ENCODE measurements at places on chromosomes 2 and 18.

DNA sequence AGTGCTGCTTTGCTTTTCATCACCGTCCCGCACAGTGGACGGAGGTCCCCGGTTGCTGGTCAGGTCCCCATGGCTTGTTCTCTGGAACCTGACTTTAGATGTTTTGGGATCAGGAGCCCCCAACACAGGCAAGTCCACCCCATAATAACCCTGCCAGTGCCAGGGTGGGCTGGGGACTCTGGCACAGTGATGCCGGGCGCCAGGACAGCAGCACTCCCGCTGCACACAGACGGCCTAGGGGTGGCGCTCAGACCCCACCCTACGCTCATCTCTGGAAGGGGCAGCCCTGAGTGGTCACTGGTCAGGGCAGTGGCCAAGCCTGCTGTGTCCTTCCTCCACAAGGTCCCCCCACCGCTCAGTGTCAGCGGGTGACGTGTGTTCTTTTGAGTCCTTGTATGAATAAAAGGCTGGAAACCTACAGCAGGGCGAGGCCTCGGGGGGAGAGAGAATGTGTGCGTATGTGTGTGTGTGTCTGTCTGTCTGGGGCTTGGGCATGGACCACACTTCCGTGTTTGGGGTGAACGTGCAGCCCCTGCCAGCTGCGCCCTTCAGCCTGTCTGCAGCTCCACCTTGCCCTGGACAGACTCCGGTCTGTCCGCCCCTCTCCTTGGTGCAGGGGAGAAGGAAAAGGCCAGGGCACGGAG lies 32.3 kb downstream of the GPC1 start:
- DNase-seq, result no peak

DNA sequence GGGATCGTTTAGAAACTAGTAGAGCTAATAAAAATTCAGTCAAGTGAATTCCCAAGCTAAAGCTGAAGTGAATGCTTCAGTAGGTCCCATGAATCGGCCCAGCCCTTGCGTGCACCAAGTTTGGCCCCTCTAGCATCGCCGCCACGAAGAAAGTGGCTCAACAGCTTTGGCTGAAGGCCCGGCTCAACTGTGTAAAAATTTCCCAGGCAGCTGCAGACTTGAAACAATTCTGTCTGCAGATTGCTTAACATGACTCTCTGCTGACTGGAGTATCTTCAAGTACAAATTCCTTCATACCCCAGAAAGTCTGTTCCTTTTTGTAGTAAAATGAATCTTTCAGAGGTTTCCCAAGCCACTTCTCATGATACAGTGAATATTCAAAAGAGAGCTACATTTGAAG lies 32.7 kb downstream of the ALMS1 start:
- no peak for DNase-seq

DNA sequence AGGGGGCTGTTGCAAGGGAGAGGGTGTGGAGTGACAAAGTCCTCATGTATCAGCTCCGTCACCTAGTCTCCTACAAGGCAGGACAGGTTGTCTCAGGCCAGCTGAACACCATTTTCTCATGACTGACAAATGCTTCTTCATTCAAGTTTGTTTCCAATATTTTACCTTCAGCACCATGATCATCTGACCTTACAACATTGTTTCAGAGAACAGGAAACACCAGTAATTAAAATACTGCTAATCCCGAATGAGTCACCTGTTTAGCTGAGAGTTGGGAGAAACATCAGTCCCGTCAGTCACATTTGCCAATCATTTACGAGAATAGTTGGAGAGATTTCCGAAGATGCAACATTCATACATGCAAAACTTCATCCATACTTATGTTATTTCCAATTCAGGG lies 25.7 kb upstream of the SP5 start:
- no peak for DNase-seq

GRCh38 chr2:119706221-119706620 lies 27.2 kb downstream of the TMEM177 start:
- DNase-seq, result no peak

DNA sequence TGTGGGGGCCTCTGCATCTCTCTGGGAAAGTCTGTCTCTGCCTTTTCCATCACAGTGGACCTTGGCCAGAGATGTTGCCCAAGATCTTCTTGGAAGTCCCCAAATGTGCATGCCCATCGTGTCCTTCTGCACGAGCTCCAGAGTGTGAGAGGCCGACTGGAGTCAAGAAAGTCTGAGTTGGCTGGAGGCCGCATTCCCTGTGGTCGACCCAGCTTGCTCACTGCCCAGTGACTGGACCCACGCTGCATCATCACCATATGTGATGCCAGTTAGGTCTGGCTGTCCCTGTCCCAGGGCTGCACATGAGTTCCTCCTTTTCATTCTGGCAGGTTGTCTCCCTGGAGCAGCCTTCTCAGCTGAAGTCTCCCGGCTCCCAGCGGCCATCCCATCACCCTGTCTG lies 93.8 kb downstream of the ARL4C start:
- DNase-seq, result no peak

- no peak for DNase-seq
Measured at GRCh38 chr2:223815884-223816570, 21.4 kb downstream of the AP1S3 start.

GRCh38 chr2:45263147-45263546 lies 253.9 kb upstream of the SIX2 start:
- peak; percentile 28 for DNase-seq

- DNase-seq, result no peak
Measured at GRCh38 chr2:88176352-88176984, 6.3 kb downstream of the THNSL2 start.

- DNase-seq, result no peak
Measured at GRCh38 chr2:95760806-95761525, 169.2 kb downstream of the TRIM43 start.

DNA sequence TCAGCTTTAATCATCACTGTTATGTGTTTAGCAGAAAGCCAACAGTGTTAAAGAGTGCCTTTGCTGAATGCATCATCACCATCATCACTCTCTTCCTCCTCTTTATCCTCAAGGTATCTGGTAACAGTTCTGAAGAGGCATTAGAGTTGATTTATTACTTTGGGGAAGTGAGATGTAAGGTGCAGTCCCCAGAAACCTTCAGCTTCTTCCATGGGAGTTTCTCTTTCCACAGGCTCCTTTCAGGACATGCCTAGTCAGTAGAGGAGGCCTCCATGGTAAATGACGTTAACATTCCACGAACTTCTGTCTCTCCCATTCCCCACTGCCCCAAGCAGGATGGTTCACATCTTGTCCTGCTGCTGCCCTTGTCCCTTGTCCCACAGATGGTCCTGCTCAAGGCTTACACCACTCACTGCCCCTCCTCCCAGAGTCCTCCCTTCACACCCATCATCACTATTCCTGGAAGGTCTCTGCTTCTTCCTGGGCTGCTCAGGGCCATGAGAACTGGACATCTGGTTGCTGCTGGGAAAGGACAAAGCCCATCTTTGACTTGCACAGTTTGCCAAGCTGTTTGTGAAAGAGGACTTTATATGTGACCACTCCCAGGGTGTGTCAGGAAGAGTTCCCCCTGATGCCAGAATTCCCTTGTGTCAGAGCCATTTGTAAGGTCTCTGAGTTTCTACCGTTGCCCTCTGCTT lies 5.3 kb upstream of the REG1A start:
- DNase-seq, result no peak

- no peak for DNase-seq
Measured at GRCh38 chr18:76823161-76823538, 793 bp downstream of the ZNF236 start.

DNA sequence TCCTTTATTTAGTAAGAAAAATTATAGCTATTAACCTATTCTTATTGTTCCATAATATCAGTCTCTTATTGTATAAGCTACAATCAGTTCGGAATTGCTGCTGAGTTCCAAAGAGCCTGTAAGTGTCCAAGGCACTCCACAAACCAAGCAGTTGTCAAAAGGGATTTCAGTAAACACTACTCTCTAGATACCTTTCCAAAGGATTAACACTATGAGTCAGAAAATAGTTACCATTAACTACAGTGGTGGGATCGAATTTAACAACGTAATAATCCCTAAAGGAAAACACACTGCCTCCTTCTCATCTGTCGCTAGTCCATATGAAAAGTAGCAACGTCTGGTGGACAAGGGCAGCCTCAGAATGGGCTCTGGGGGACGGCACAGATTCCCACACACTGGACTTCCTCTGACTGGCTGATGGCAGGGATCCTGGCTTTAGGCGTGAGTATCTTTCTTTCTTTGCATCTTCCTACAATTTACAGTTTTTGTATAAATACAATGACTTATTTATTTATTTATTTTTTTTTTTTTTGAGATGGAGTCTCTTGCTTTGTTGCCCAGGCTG lies 8.8 kb downstream of the TGFBRAP1 start:
- no peak for DNase-seq

GRCh38 chr18:68679528-68679927 lies 35.4 kb downstream of the TMX3 start:
- no peak for DNase-seq

DNA sequence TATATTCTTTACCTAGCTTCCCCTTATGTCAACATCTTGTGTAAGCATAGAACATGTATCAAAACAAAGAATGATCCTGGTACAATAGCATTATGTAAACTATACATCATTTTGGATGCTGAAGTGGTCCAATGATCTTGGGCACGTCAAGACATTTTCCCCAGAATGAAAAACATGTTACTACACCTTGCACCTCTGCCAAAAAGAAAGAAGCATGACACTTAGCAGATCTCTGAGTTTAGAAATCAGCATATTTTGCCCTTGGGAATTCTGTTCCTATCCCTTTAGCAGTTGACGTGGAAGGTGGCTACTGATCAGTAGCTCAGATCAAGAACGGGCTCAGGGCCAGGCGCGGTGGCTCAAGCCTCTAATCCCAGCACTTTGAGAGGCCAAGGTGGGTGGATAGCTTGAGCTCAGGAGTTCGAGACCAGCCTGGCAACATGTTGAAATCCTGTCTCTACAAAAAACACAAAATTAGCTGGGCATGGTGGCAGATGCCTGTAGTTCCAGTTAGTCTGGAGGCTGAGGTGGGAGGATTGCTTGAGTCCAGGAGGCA lies 1.7 kb upstream of the LCLAT1 start:
- DNase-seq, result no peak

DNA sequence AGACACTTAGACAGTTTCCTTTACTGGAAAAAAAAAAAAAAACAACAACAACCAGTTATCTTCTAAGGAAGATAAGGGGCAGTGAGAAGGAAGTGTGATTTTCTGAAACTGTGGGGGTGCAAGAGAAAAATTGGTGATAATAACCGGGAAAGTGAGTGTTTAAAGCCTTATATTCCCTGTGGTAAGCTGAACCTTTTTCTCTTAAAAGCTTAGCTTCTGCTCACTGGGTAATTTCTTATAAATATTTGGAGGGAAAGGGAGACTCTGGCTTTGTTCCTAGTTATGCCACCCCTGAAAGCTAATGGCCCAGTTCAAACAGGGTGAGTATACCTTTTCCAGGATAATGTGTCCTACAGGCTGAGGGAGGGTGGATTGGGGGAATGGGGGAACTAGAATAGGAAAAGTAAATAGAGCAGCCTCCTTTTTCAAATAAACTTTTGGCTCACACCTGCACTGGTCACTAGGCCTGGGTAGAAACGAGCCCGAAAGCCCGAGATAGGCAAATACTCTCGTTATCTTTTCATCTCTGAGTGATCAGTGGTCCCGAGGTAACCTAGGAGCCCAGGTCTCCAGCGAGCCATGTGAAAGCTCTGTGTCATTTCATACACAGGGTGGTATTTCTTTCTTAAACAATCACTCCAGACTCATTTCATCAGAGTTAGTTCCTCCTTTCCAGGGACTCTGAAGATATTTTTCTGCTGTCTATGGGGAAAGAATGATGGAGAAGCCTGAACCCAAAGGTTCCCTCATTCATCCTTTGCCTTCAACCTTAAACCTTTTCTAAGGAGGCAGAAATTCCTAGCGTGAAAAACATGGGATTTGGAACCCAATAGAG lies 15.5 kb upstream of the SRBD1 start:
- DNase-seq, result peak; percentile 17

- no peak for DNase-seq
Measured at GRCh38 chr2:46273225-46273863, 23.9 kb upstream of the EPAS1 start.

DNA sequence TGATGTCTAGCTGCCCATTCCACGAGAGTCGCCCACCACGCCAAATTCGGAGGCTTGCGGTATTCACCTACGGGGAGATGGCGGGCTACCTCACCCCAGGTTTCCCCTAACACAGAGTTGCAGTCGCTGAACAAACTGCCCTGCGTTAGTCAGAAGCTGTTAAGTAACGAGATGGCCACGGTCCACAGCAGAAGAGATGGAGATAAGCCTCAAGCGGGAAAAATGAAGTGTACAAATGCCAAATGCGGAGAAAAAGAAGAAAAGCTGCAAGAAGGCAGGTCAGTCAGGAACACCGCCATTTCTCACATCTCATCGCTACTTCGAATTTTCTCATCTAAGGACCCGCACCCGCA lies 425 bp downstream of the ASB3 start:
- DNase-seq, result no peak

DNA sequence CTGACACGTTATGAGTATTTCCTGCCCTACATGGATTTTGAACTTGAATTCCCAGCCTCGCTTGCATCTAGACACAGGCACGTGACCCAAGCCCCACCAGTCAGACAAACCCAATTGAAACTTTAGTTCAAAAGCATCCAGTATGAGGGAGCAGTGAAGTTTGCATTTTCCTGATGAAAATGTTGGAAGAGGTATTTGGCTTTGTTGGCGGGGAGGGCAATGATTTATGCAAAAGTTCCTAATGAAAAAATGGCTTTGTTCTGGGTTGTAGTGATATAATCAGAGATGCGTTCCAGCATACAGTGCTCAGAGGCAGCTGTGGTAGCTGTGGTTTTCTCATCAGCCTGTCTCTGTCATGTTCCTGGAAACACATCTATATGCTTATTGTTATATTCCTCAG lies 36.8 kb upstream of the CPS1 start:
- peak; percentile 54 for DNase-seq

DNA sequence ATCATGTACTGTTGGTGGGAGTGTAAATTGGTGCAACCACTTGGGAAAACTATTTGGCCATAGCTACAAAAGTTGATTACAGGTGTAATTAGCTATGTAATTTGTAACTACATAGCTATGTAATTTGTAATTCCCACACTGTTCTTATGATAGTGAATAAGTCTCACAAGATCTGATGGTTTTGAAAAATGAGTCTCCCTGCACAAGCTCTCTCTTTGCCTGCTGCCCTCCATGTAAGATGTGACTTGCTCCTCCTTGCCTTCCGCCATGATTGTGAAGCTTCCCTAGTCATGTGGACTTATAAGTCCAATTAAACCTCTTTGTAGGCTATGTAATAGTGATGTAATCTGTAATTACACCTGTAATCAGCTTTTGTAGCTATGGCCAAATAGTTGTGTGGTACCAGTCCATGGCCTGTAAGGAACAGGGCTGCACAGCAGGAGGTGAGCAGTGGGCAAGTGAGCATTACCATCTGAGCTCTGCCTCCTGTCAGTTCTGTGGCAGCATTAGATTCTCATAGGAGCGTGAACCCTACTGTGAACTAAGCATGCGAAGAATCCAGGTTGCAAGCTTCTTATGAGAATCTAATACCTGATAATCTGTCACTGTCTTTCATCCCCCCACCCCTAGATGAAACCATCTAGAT lies 133.7 kb upstream of the COPS8 start:
- no peak for DNase-seq
